ENCODE measurements at places on chromosomes 16 and 17. TPM values are rescaled to one million over a fixed set of nuclear protein-coding genes. Genes with fewer than 3 reads are reported as not detected.
A peak's percentile ranks its signal among the peaks of the same experiment; 100 is the strongest.

GRCh38 chr17:33986088-33986487, 269.0 kb upstream of the CCL2 start:
- no peak for DNase-seq

DNA sequence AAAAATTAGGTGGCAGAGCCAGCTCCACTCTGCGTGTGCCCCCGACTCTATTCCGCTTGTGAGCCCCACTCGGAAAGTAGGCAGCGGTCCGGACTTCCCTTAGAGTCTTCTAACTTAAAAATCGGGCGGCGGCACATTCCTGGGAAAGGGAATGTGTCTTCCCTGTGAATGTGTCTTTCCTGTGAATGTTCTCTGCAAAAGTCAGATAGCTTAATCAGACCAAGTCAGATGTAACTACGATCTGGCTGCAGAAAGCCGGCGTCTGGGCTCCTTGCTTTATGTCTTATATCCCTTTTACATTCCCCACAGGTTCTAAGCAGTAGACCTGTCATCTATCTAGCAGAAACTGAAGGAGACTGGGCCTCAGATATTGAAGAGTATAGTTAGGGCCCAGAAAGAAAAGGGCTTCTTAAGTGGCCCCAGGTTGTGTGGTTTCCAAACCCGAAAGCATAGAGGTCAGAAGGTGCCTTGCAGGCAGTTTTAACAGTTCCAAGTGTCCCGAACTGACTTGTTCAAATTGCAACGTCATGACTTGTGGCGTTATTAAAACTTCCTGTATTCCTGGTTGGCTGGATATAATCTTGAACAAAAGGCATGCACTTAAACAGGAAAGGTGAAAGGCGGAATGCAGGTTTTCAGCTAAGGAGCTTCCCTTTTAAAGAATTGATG, 601 bp downstream of the PHKB start:
- no peak for DNase-seq

DNA sequence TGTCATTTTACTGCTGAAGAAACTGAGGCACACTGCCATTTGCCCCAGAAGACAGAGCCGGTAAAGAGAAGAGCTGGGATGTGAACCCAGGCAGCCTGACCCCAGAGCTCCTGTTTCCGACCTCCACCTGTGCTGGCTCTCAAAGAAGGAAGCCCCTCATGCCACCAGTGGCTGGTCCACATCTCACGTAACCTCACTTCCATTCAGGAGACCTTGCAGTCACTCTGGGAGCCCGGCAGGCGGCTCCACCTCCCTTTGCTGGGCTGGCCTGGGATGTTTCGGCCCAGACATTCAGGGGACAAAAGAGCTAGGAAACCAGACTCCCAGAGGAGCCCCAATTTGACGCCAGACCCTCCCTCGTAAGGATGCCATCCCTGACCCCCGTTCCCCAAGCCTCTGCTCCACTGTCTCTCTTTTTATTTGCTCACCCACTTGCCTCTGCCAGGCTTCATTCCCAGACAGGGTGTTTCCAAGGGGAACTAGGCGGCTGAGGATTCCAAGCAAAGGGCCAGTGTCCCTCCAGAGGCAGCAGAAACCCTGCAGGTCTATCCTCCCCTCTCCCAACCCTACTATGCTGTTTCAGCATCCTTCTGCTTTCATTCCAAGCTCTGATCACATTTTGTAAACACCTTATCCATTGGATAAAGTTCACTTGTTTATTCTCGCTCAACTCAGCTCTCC, 2.8 kb downstream of the TAF1C start:
- DNase-seq, result no peak

DNA sequence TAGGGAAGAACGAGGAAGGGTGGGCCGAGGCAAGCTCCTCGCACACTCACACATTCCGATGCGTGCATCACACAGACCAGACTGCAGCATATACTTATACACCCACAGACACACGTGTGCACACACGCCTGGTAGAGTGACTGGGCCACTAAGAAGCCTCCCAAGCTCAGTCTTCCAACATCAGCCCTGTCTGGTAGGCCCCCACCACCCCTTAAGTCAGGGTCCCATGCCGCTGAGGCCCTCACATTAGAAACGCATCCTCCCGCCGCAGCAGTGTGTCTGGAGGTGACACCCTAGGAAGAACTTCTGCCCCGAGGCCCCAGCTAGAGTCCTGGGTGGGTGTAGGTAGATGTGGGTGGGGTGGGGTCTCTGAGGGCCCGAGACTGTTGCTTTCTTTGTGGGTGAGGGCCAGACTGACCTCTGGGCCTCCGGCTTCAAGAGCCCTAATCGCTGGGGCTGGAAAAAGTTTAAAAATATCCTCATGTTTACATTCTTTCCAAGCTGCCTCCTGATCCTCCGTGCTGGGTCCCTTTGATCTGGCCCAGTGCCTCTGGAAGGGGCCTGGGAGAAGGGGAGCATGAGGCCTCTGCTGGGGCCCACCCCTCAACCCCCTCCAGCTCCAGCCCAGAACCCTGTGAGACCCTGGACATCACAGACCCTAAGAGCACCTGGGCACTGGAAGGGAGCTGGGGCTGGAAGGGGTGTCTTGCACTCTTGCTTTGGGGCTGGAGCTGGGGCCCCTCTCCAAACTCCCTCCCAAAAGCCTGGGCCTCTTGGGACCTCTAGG, 13.6 kb downstream of the CDH16 start:
- DNase-seq, result peak; percentile 18

DNA sequence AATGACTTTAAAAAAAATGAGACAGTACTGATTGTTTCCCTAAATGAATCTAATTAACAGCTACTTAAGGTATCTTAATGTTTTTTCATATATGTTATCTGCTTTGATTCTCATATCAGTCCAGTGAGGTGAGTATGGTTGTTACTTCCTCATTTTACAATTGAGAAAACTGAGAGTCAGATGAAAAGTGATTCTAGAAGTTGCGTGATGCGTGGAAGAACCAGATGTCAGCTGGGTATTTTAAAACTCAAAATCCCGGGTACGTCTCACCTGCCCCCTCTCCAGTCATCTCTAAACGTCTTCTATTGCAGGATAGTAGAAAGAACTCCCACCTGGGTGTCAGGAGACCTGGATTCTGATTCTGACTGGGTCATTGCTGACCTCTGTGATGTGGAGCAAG, 89.2 kb downstream of the MAP2K6 start:
- DNase-seq, result no peak

The NARF gene
- total RNA-seq, result 65.9 TPM

The CRHR1 gene
- total RNA-seq, result not detected

The CCL14 gene
- 7.2 TPM for total RNA-seq
